ENCODE measurements at places on chromosomes 5 and 9.

DNA sequence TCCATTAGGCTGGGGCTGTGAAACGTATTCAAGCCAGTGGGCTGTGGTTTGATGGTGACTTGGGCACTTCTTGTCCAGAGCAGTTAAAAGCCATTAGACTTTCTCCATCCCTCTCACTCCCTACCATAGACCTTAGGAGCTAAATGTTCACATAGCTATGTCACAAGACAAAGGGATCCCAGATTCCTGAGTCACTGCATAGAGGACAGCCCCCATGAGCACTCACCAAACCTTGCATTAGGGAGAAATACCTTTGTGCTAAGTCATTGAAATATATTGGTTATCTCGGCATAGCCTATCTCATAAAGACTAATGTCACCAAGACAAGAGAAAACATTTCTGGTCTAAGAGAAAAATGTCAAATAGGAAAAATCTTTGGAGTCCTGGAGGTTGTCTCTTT, 104.3 kb downstream of the TRPM6 start:
- DNase-seq: no peak

- no peak for DNase-seq
Observed at GRCh38 chr9:22395687-22396141, 50.9 kb upstream of the DMRTA1 start.

- no peak for DNase-seq
Observed at GRCh38 chr9:110065532-110065931, 142.4 kb downstream of the C9orf152 start.

DNA sequence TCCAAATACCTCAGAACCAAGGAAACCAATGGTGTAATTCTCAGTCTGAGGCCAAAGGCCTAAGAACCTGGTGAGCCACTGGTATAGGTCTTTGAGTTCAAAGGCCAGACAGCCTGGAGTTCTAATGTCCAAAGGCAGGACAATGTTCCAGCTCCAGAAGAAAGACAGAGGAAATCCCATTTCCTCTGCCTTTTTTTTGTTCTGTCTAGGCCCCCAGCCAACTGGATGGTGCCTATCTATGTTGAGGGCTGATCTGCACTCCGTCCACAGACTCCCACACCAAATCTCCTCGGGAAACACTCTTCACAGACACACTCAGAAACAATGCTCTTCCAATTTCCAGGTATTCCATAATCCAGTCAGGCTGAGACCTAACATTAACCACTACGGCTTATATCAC, 30.1 kb downstream of the FNIP1 start:
- DNase-seq: no peak

- DNase-seq: no peak
Observed at GRCh38 chr5:126402621-126403555, 20.3 kb upstream of the GRAMD2B start.

DNA sequence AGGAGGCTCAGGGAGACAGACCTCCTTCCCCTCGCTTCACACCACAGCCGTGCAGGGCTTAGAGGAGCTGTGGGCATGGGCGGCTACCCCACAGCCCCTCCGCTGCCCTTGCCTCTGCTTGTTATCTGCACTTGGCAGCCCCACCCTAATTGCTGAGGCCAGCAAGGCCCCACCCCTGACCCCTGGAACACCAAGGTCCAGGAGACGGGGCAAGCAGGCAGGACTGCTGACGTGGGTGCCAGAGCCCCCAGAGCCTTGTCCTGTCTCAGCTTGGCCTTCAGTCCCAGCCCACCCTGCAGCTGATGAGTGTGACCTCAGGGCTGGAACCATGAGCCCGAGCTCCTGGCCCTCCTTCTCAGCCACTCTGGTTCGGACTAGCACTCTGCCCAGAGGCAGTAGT, 29.1 kb upstream of the NEURL1B start:
- no peak for DNase-seq

GRCh38 chr5:137155261-137156000, 343.7 kb downstream of the SPOCK1 start:
- DNase-seq: no peak

DNA sequence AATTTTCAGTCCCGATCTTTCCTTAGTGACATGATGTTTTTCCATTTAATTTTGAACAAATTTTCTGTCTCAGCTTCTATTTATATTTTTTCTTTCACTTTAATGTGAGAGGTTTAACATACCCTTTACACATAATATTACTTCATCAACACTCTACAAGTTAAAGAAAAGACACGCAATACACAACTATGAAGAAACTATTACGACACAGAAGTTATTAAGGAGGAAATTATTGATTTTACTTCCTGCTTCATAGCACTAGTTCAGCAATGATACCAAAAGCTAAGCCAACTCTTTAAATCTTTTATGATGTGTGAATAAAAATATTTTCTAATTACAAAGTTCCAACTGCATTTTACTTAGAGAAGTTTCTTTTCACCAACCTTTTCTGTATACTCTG, 432.3 kb upstream of the DAB2 start:
- no peak for DNase-seq

DNA sequence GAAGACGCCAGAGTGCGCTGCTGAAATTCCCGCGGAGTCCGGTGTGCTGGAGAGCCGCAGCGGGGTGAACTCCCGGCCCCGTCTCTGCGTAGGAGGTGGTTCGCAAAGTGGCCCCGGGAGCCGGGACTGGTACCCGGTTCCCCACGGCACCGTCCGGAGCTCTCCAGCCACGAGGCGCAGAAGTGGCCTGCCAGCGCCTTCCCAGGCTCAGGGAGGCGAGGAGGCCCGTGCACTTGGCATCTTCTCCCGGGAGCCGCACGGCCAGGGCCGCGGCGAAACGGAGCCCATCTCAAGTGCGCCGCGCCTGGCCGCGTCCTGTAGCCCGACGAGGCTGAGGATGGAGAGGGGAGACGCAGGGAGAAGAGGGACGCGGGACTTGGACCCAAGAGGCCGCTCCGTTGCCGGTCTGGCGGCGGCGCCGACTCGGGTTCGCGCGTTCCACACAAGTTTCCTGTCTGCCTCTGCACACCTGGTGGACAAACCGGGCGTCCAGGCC, 1.1 kb upstream of the IRX1 start:
- DNase-seq: no peak

DNA sequence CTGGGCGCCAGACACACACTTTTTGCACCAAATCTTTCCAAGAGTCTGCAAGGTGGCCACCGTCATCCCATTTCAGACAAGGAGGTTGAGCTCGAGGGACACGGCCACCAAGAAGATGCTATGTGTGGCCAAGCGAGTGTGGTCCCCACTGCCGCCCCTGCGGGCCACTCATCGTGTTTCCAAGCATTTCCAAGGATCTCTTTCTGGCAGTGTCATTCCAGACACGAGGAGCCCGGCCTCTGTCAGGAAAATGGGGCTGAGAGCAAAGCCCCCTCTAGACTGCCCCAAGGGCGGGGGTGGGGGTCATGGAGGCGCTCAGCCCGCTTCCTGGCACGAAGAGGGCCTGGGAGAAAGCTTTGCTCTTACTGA, 10.6 kb downstream of the VAV2 start:
- DNase-seq: no peak

Data from activated CD4-positive, alpha-beta T cell treated with anti-CD3 and anti-CD28 coated beads for 4 hours (primary cell).